ENCODE measurements at places on chromosomes 6 and 20.
A peak's percentile ranks its signal among the peaks of the same experiment; 100 is the strongest.

DNA sequence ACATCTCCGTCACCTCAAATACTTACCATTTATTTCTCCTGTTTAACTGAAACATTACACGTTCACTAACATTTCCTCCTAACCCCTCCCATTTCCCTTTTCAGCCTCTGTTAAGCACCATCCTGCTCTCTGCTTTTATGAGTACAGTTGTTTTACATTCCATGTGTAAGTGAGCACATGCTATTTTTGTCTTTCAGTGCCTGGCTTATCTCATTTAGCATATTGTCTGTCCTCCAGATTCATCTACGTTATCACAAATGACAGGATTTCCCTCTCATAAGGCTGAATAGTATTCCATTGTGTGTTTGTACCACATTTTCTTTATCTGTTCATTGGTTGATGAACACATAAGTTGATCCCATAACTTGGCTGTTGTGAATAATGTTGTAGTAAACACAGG, 22.7 kb downstream of the TAF11 start:
- DNase-seq = no peak

GRCh38 chr6:118725944-118726343, 74.6 kb upstream of the CEP85L start:
- DNase-seq = no peak

DNA sequence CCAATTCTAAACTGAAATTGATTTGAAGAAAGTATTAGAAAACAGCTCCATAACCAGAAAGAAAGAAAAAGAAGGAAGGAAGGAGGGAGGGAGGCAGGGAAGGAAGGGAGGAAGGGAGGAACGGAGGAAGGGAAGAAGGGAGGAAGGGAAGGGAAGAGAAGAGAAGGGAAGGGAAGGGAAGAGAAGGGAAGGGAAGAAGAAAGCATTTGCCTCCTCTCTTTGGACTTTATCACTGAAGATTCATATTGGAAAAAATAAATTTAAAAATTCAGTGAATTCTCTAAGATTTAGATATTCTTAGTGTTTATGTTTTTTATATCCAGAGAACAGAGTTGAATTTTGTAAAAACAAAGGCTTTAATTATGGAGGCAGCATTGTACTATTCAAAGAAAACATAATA, 68.5 kb upstream of the NXT1 start:
- DNase-seq = no peak

GRCh38 chr20:42986143-42986773, 203.4 kb downstream of the PTPRT start:
- DNase-seq = peak; percentile 93

DNA sequence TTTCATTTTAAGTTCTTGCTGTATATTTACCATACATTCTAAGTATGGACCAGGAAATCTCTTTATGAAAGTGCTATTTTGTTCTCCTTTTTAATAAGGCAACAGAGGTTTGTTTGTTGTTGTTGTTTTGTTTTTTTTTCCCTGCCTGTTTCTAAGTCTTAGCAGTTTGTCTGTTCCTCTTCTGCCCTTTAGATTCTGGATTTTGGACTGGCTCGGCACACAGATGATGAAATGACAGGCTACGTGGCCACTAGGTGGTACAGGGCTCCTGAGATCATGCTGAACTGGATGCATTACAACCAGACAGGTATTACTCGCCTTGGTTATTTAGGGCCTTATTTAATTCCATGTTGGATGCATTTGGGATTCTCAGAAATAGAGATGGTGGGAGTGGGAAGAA, 48.0 kb downstream of the MAPK14 start:
- DNase-seq = peak; percentile 60

GRCh38 chr6:48176645-48177308, 65.8 kb upstream of the PTCHD4 start:
- no peak for DNase-seq

DNA sequence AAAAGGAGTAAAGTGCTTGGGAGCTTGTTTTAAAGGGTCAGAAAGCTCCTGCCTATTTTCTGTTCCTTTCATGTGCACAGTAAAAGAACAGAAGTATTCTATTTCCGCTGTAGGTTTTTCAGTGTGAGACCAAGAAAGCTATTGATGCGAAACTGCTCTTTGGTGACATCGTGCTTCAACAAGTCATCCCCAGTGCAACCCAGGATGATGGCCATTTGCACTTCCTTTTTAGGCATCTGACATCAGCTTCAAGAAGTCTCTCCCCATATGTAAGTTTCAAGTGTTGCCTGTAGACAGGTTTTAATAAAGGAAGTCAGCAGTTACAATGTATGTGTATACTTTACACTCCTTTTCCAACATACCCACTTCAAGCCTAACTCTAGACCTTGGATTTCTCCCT, 131.6 kb downstream of the RFX6 start:
- DNase-seq = no peak

GRCh38 chr6:47759364-47759763, 22.5 kb upstream of the OPN5 start:
- DNase-seq = no peak

- DNase-seq = no peak
These were observed 2.0 kb downstream of the LKAAEAR1 start for GRCh38 chr20:64082126-64082731.

GRCh38 chr20:52172392-52173047, 19.1 kb downstream of the ZFP64 start:
- DNase-seq = no peak

- DNase-seq = no peak
These were observed 358.7 kb downstream of the LMBRD1 start for GRCh38 chr6:69438113-69438512.

GRCh38 chr6:135651964-135652755, 154.6 kb upstream of the AHI1 start:
- no peak for DNase-seq

- DNase-seq = no peak
These were observed 118.3 kb upstream of the SUPT3H start for GRCh38 chr6:45496085-45496433.

GRCh38 chr6:13767121-13767808, 47.1 kb downstream of the MCUR1 start:
- peak; percentile 63 for DNase-seq

- no peak for DNase-seq
These were observed 646.6 kb downstream of the HACE1 start for GRCh38 chr6:104212977-104213668.

DNA sequence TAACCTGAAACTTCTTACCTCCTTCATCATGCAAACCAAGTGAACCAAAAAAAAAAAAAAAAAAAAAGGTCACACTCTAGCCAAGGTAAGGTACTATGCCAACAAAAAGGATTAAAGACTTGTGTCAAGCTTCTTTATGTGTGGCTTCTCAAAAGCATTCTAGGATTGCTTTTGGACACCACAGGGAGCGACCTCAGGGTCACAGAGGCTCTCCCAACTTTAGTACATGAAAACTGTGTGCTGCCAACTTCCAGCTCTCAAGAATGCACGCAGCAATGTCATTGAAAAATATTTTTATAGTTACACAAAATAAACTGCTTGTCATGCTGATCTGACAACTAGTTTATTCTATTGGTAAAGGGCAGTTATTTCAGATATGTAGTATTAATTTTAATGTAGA, 243.8 kb downstream of the PLCB1 start:
- no peak for DNase-seq

- DNase-seq = no peak
These were observed 388.2 kb downstream of the TBC1D32 start for GRCh38 chr6:120945905-120946594.

- DNase-seq = no peak
These were observed 226.4 kb downstream of the FNDC1 start for GRCh38 chr6:159395609-159396008.

DNA sequence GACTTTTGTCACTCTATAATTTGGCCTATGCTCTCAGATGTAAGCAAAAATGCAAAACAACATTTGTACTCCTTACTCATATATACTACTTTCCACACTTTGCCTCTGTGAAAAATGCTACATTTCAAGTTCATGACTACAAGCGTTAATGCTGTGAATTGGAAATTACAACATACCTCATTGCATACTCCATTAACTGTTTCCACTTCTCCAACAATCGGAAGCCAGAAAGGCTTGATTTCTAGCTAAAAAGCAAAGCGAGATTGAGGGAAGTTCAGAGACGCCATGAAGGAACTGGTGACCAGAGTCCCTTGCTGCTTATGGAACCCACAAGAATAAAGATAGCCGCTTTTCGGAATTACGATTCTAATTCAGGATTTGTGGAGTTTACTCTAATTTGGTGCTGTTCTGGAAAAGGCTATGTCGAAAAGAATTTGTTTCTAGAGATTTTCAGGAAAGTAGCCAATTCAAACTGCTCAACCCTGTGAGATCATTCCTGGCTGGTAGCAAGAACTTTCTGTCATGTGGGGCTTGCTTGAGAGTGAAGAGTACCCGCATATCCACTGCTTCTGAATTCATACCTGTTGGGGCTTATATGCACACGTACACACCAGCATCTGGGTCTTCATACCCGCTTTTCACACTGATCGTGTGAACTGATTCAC, 98.0 kb upstream of the CITED2 start:
- no peak for DNase-seq

DNA sequence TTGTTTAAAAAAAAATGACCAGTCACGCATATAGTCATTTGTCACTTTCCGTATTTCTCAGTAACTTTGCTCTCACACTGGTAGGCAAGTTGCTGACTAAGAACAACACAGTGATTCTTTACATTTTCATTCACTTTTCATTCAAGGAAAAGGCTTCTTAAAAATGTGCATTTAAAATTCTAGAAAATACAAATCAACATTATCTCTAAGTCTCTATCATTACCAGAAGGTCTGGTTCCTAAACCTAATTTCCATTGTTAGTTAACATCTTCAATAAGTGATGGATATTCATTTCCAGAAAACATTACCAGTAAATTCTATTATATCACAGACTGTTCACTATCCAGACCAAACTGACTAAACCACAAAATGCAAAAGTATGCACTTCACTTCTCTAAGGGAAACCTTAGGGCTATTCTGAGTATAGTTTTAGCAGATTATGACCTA, 115.3 kb downstream of the AHI1 start:
- no peak for DNase-seq

- DNase-seq = no peak
These were observed 28.8 kb upstream of the ME1 start for GRCh38 chr6:83459663-83460062.

DNA sequence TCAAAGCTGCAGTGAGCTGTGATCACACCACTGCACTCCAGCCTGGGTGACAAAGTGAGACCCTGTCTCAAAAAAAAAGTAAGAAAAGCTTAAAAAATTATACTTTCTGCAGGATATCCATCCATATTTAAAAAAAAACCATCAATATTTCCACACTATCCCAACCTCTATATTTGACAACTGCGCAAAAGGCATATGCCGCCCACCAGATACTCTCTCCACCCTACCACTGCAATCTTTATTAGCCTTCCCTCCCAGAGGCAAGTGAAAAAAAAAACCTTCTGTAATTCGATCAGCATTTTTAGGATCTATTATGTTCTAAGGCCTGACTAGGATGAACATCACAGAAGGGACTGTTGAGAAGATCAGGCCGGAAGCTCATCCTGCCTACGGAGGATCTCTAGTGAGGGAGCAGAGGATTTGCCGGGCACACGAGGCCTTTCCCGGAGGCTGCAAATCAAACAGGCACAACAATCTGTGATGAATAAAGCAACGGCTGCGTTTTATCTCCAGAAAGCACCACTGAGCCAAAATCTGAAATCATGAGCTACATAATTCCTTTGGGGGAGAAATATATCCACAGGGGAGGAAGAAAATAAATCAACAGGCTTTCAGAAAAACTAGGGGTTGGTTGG, 65.9 kb downstream of the GFOD1 start:
- peak; percentile 37 for DNase-seq

DNA sequence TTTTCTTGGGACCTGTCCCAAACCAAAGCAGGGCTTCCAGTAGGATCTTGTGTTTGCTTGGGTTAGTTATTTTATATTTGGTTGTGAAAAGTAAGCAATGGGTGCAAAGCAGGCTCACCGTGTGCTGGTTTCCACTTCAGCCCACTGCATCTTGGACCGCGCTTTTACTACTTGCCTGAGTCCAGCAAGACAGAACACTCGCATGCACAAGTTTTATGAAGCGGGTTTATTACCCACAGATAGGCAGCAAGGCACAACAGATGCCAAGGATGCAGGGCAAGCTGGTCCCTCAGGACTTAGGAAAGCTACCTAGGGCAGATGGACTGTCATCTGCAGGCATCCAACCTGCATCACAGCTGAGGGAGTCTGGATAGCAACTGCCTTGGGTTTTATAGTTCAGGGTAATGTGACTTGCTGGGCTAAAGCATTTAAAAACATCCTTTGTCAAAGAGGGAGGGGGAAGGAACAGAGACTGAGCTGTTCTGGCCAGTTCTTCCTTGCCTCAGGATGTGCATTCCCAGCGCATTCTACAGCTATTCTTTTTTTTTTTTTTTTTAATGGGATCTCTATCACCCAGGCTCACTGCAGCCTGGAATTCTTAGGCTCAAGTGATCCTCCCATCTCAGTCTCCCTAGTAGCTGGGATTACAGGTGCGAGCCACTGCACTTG, 18.5 kb downstream of the CITED2 start:
- peak; percentile 61 for DNase-seq

DNA sequence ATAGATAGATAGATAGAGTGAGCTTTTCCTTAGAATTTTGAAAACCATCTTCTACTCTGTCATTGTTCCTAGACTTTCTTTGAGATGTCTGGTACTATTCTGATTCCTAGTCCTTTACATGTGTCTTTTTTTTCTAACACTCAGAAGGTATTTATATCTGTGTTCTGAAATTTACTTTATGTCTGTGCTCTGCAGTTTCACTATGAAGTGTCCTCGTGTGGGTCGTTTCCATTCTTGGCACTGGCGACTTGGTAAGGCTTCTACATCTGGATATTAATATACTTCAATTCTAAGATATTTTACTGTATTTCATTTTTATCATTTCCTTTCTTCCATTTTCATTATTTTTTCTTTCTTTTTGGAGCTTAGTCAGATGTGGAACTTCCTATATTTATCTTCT, 87.0 kb downstream of the FHL5 start:
- DNase-seq = no peak

DNA sequence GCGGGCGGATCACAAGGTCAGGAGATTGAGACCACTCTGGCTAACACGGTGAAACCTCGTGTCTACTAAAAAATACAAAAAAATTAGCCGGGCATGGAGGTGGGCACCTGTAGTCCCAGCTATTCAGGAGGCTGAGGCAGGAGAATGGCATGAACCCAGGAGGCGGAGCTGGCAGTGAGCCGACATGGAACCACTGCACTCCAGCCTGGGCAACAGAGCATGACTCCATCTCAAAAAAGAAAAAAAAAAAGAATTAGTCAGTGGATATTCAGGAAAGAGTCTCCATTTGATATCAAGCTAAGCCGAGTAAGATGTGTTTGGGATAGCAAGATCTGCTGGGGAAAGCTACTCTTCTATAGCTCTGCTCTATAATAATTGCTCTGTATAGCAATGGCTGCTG, 41.0 kb downstream of the MOCS1 start:
- DNase-seq = no peak

DNA sequence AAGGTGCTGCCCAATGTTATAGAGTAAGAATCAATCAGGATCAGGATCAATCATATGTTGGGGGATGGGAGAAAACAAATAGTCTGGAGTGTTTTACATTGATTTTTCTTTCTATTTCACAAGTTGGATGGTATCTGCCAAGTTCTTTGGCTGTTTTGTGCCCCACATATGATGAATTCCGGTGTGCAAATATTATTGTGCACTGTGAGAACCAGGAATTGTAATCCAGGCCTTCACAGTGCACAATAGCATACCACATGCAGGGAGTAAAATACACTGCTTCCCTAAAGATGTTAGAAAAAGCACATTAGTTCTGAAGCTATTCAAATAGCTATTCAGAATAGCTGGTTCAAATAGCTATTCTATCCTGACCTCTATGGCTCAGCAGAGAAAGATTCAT, 133.7 kb downstream of the LCA5 start:
- no peak for DNase-seq

- DNase-seq = no peak
These were observed 4.8 kb downstream of the SLC32A1 start for GRCh38 chr20:38728911-38729642.
